ENCODE measurements at places on chromosomes 12 and 14.

DNA sequence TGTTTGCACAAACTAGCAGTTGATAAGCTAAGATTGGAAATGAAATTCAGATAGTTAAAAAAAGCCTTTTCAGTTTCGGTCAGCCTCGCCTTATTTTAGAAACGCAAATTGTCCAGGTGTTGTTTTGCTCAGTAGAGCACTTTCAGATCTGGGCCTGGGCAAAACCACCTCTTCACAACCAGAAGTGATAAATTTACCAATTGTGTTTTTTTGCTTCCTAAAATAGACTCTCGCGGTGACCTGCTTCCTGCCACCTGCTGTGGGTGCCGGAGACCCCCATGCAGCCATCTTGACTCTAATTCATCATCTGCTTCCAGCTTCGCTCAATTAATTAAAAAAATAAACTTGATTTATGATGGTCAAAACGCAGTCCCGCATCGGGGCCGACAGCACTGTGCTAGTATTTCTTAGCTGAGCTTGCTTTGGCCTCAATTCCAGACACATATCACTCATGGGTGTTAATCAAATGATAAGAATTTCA, 335.6 kb downstream of the TMEM121 start:
- no peak for DNase-seq

- no peak for DNase-seq
Measured at GRCh38 chr14:58829594-58829993, 191.8 kb downstream of the DACT1 start.

DNA sequence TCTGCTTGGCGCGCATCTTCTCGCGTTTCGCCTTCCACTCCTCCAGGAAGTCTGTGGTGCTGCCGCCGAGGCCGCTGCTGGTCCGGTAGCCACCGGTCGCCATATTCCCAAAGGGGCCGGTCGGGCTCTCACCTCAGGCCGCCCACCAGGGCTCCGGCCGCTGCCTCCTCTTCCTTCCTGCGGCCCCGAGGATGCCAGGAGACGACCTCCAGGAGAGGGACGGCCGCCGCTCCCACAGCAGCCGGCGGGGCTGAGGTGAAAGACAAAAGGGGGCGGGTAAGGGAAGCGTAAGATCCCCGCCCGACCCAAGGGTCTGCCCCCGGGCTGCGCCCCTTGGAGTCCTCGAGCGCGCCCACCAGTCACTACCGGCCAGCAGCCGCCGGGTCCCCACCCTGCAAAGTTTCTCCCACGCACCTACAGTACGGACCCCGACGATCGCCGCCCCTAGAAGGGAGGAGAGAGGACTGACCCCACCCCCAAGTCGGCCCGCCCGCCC, 574 bp downstream of the PAWR start:
- peak; percentile 31 for DNase-seq

- DNase-seq = no peak
Measured at GRCh38 chr14:31572955-31573354, 11.8 kb downstream of the NUBPL start.

DNA sequence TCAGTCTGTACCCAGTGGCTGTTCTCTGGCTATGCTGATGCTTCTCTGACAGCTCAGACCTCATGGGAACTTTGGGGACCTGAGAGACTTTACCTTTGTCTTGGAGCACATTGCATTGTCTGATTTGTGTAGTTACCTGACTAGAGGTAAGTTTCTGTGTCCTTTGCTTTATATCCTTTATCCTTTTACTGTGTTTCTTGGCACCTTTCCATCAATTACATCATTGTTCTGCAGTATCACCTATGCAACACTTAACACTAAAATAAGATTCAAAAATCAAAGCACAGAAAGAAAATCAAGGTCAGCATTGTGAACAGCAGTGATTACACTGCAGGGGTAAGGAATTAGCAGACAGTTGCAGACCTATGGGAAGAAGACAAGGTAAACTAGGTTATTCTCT, 43.8 kb downstream of the SLC35F4 start:
- no peak for DNase-seq

DNA sequence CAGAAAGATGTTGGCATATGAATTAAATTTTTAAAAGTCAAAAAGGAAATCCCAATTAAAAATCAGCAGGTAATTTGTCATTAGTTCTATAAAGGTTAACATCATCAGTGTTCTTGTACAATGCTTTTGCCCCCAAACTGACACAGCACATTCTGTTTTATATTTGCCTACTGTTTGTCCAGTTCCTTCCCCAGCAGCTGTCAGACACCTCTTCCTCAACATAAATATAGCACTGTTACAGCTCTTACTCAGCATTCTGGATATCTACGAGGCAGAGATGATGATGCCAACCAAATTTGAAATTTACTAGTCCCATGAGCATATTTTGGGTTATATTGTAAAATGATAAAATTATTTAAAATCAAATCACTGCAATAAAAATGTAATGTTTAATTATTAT, 124.6 kb downstream of the SINHCAF start:
- DNase-seq = no peak

GRCh38 chr14:50830044-50830931, 674 bp downstream of the NIN start:
- peak; percentile 45 for DNase-seq

- DNase-seq = no peak
Measured at GRCh38 chr14:26382901-26383685, 214.7 kb downstream of the NOVA1 start.

DNA sequence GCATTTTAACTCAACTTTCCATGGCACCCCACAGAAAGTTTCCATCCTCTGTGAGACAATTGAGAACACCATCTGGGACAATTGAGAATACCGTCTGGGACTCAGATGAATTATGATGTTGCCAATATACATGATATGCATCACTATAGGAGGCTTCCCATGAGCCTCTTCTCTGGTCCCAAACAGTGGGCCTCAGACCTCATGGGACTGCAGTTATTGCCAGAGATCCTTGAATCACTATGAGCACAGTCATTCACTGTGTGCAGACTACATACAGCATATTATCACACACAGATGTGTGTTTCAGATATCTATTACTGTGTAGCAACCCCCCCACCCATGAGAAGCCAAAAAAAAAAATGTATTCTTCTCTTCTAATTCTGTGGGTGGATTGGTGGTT, 134.4 kb downstream of the GXYLT1 start:
- DNase-seq = no peak

GRCh38 chr12:108635201-108635996, 1.7 kb upstream of the SELPLG start:
- no peak for DNase-seq

DNA sequence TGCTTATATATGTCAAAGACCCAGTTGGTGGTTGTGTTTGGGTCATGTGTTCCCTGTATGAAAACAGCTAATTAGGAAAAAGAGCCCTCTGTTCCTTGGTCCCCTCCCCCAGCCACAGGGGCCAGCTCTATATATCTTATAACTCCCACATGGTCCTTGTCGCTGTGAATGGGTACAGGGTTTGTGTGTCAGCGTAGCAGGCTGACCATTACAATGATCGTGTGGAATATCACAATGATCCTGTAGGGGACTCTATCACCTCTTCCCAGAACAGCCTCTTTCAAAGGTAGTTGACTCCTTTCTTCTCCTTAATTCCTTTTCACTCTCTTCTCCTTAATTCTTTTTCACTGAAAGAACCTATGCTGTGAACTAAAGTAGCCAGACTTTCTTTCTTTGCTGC, 51.6 kb upstream of the RIC8B start:
- no peak for DNase-seq

GRCh38 chr12:66017736-66018135, 112.8 kb downstream of the LLPH start:
- DNase-seq = no peak

- no peak for DNase-seq
Measured at GRCh38 chr12:93943780-93944179, 204.6 kb upstream of the PLXNC1 start.

DNA sequence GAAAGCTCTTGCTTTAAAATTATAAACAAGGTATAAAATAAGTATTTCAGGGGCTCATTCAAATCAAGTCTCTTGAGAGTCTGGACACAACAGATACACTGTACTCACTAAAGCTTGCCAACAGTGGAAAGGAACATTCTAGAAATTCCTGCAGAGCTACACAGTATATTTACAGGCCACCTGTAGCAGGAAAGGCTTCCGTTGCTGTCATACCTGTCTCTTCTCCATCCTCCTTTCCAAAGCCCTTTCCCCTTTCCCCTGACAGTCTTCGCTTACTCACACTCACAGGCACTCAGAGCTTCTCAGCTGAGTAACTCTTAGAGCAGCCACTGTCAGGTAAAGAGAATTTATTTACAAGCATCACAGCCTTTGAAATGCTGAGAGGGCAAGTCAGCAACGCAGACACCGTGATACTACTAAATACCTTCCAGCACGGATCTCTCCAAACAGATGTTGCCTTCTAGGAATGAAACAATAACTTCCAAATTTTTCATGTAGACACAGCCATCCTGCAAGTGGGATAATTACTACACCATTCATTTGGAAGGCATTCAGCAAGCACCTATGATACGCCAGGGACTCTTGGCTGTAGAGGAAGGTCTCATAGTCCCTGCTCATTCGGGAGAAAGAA, 167.9 kb downstream of the FOXN3 start:
- no peak for DNase-seq

DNA sequence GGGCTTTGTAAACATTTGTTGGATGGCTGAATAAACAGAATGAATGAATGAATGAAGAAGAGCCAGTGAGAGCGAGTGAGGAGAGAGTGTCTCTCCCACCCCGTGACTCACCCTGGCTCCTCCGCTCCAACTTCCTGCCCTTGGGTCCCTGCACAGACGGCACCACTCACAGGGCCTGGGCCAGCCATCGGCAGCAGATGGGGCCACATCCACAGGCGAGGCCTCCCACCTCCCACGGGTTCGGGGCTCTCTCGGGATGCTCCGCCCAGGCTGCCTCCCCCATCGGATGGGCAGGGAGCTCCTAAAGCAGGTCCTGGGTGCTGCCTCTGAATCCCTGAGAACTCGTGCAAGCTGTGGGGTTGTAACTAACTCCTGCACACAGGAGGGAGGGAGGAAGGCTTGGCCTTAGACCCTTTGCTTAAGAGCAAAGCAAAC, 41.3 kb downstream of the CCNK start:
- DNase-seq = no peak

DNA sequence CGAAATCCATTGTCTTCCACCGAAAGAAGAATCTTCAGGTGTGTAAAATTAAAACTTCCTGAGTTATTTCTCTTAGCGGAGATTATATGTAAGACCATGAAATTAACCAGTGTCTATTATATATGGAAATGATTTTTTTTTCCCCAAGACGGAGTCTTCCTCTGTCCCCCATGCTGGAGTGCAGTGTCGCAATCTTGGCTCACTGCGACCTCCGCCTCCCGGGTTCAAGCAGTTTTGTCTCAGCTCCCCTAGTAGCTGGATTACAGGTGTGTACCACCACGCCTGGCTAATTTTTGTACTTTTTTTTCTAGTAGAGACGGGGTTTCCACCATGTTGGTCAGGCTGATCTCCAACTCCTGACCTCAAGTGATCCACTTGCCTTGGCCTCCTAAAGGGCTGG, 2.8 kb downstream of the RAN start:
- no peak for DNase-seq

- no peak for DNase-seq
Measured at GRCh38 chr12:40330180-40330579, 105.4 kb downstream of the LRRK2 start.

GRCh38 chr12:92560713-92561542, 141.9 kb upstream of the PLEKHG7 start:
- DNase-seq = no peak

GRCh38 chr14:52949711-52950409, 990 bp downstream of the FERMT2 start:
- peak; percentile 63 for DNase-seq

DNA sequence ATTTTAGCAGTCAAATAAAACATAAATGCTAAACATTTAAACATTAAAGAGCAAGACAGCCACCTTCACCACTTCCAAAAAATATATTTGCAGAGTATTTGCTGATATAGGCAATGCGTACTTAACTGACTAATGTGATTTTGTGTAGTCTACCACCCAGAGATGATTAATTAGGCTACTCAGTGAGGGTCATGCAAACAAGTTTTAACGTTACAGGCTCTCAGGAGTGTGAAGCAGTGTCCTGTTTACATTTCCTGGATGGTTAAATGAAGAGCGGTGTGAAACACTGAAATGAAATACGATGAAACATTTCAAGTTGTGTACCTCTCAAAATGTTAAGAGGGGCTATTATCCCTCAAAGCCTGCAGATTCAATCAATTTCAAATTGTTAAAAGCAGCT, 165.8 kb upstream of the LRIG3 start:
- no peak for DNase-seq

DNA sequence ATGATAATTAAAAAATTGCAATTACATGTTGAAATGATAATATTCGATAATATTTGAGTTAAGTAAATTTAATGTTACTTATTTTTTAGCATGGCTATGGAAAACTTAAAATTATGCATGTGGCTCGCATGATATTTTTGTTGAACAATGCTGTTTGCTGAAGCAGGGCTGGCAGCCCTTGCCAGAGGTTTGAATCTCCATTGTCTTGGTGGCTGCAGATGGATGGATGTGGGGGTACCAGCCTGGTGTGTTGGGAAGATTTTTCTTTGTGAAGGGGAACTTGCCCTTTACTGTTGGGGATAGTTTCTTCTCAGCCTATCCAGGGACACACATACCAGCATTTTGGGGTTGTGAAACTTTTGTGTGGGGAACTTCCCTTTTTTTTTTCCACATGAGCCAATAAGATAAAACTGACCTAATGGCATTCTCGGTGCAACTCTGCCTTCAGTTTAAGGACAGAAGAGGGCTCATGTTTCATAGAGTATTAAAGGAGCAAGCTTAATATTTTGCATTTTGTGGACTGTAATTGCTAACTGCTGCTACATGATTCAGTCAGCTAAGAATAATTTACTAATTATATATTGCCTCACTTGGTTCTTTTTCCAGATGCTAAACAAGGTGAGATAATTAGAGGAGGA, 8.8 kb downstream of the RASSF3 start:
- DNase-seq = no peak

GRCh38 chr12:6546016-6546415, 9.8 kb downstream of the IFFO1 start:
- no peak for DNase-seq

DNA sequence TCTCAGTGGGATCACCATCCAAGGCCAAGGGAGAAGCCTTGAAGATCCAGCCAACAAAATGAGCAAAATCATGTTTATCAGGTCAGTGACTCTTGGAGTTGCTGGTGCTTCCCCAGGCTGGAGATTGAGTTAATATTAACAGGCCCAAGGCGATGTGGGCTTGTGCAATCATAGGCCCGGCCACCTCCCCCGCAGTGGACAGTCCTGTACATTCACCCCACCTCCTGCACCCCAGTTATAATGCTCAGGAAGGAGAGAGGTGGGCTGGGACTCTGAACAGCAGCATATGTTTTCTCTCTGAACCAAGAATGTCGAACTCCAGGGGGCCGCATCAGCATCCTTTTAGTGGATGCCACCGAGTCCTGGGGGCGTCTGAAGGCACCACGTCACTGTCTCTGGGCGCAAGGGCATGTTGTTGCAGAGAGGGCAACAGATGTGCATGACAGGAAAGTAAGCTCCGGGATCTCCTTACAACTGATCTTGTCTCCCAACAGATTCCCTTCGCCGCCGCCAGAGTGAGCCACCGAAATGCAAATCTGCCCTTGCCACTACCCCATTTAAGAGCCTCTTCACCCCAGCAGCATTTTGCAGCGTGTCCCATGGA, 32.2 kb upstream of the SERPINA6 start:
- DNase-seq = no peak

- DNase-seq = no peak
Measured at GRCh38 chr14:49692193-49692757, 645 bp upstream of the KLHDC1 start.

All from left lung (tissue), 14 donors.